ENCODE measurements at places on chromosomes 16 and 17.
A peak's percentile ranks its signal among the peaks of the same experiment; 100 is the strongest.

- DNase-seq: no peak
Measured at GRCh38 chr17:30920683-30921543, 832 bp upstream of the ADAP2 start.

GRCh38 chr17:72470121-72470705 is 349.4 kb downstream of the SOX9 start:
- DNase-seq: no peak

DNA sequence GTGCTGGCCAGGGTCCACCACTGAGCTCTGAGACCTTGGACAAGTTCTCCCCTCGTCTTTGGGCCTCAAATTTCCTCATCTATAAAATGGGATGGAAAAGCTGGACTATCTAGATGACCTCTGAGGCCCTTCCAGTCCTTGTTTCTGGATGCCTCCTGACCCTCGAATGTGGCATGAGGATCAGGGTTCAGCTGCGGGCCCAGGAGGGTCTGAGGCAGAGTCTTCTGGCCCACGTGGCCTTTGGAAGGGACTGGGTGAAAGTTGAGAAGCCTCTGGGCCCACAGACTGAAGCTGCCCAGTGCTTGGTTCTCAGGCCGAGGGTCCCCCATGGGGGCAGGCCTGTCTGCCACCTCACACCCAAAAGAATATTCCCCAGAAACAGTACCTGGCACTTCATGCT is 16.9 kb upstream of the MRPS23 start:
- no peak for DNase-seq

DNA sequence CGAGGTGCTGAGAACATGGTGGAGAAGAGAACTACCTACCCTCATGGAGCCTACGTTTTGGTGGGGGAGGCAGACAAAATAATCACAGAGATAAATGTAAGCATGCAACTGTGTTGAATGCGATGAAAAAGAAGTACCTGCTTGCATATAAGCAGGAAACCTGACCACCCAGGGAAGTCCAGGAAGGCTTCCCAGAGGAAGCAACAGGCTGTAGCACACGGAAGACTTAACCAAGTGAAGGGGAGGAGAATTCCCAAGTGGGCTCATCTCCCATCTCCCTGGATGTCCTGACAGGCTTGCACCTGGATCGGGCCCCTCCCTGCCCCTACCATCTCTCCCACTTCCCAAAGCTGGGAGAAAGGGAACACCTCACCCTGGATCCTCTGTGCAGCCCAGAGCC is 2.0 kb downstream of the SCRN2 start:
- DNase-seq: no peak

DNA sequence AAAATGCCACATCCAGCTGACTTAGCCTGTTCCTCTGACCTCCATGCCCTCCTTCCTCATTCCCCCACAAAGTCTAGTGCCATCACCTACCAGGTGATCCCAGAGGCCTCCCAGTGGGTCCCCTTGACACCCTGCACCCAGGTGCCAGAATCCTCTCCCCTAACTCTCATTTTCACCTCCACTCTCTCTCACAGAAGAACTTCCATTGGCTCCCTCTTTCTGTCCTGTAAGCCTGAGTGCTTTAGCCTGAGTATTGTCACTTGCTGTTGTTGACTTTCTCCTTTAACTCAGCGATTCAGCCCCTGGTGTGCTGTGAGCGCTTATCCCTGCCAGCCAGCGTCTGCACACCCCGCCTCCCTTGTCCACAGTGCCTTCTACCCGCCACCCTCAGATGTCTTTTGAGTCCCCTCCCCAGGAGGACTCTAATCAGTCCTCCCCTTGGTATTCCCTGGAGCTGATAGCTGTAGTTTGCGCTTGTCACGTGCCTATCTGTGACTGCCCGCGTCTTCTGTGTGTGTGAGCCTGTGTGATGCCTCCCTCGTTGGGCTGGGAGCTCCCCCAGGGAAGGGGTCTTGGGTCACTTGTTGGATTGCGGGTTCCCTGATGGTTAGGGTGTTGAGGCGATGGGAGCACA is 31.9 kb downstream of the ARHGAP23 start:
- DNase-seq: no peak

DNA sequence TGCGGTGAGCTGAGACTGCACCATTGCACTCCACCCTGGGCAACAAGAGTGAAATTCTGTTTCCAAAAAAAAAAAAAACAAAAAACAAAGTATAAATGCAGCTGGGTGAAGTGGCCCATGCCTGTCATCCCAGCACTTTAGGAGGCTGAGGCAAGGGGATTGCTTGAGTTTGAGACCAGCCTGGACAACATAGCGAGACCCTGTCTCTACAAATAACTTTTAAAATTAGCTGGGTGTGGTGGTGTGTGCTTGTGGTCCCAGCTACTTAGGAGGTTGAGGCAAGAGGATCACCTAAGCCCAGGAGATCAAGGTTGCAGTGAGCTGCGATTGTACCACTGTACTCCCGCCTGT is 10.1 kb upstream of the STX4 start:
- no peak for DNase-seq

GRCh38 chr16:48556913-48557351 is 53.0 kb downstream of the N4BP1 start:
- DNase-seq: peak; percentile 21

GRCh38 chr16:57508035-57508425 is 21.7 kb upstream of the DOK4 start:
- no peak for DNase-seq

GRCh38 chr17:33210285-33210684 is 82.8 kb downstream of the ASIC2 start:
- DNase-seq: no peak

GRCh38 chr17:6426356-6427101 is 8.4 kb downstream of the AIPL1 start:
- no peak for DNase-seq

DNA sequence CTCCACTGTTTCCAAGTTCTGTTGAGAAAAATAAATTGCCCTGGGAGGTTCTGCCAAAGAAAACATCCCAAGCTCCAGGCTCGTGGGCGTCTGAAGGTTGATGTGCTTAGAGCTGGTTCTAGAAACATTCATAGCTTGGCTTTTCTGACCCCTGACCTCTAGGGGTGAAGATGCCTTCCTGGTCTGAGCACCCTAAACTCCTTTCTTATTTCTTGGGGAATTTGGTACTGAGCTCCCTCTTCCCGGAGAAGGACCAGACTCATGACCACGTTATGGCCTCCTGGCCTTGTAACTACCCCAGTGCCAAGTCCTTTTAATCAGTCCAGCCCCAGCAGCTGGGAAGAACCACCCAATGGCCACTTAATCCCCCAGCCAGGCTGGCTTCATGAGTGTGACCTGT is 66.4 kb downstream of the MYH11 start:
- DNase-seq: no peak

GRCh38 chr17:42709561-42709960 is 27.2 kb downstream of the CNTNAP1 start:
- no peak for DNase-seq

DNA sequence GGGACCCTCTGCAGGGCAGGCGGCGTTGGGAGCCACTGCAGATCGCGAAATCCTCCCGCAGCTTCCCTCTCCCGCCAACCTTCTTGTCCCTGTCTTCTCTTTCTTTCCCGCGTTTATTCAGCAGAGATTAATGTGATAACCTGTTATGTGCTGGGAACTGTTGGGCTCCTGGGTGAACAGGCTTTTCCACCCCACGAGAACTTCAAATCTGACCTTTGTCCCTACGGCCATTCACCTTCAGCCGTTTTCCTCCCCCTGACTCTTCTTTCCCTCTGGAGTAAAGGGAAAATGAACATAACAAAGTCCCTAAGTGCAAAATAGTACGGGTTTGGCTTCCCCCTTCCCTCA is 15.2 kb upstream of the KPNA2 start:
- DNase-seq: no peak

- no peak for DNase-seq
Measured at GRCh38 chr17:50830994-50831393, 4.4 kb upstream of the WFIKKN2 start.

DNA sequence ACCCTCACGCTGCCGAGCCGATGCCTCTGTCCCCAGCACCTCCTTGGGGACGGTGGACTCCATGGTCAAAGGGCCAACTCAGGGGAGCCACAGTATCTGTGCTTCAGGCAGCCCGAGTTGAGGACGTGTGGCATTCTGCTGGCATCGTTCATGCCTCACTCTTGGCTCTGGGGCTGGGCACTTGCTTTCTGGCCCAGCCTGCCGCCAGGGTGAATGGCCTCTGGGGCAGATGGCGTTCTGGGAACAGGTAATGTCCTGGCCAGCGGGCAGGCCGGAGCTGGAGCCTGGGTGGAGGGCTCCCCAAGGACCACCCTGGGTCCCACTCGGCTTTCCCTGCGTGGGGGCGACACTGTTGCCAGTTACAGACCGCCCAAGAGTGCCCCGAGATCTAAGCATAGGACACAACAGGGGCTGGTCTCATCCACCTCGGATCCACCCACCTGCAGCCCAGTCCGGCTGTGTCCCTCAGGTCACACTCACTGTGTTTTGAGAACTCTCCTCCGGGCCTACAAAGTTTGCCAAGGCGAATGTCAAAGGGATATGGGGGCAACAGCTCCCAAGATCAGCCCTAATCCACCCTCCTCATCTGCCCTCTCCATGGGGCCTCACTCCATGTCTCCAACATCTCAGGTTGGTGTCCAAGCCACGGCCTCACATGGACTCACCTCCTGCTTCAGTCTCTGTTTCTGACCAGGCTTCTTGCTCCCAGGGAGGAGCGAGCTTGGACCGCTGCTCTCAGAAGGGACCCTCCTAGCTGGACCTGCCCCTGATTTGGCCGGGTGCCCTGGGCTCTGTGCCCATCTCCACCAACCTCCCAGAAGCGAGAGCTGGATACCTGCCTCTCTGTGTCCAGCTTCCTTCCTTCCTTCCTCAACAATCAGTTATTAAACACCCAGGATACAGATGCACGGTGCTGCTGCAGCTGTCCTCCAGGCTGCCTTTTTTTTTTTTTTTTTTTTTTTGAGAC is 60.8 kb downstream of the TMEM235 start:
- DNase-seq: no peak

DNA sequence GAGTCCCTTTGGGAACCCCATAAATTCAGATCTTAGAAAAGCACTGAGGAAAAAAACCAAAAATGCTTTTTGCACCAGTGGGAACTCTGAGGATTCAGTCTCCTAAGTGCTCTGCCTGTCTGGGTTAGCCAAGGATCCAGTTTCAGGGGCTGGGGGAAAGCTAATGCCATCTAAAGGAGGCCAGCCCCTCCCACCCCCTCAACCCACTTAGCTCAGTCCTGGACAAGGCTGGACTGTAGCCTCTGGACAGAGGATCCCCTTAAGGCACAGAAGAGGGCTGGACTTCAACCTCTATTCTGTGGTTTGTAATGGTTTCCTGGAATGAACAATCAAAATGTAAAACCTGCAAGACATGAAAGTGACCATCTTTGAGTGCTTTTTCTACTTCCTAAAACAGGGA is 356.1 kb upstream of the ZFHX3 start:
- no peak for DNase-seq

DNA sequence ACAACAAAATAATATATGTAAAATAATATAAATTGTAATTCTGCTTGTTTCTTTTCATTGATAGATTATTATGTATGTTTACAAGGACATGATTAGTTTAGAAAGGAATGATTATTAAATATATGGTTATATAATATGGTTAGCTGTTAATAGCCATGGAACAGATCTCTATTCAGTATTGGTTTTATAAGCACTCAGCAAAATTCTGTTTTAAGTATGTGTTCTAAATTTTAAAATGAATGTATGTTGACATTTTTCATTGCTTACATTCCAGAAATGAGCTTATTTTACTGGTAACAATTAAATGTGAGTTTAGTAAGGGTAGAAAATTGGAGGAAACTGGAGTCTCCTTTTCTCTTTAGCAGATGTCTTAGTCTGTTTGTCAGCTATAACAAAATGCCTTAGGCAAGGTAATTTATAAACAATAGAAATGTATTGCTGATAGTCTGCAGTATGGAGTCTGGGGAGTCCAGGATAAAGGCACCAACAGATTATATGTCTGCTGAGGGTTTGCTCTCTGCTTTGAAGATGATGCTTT is 45.4 kb downstream of the NFAT5 start:
- DNase-seq: no peak

- DNase-seq: no peak
Measured at GRCh38 chr16:67518676-67519075, 10.0 kb upstream of the RIPOR1 start.

DNA sequence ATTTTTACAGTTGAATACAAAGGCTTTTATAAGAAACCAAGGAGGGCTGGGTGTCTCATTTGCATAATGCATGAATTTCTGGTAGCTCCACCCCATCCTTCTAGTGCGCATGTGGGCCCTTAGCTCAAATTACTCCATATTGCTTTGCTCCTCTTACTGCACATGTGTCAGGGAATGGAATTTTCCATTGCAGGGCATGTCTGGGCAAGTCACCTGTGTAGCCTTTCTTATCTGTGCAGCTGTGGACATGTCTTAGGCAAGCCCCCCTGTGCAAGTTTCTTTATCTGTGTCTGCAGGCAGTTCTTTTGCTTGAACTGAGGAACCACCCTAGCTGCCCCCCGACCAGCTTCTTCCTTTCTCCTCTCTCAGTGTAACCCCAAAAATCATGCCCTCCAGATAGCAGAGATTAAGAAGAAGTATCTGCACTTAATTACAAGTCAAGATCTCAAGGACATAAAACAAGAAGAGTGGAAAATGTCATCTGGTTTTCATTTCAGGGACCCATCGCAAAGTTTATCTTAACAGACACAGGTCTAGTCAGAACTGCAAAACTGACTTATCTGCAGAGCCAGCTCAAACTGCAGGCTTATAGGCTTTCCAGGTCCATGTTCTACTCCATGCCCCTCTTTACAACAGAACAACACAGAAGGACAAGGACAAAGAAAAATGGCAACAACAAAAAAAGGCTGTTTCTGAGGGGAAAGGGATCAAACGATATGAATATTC is 137.9 kb upstream of the HS3ST4 start:
- DNase-seq: no peak

DNA sequence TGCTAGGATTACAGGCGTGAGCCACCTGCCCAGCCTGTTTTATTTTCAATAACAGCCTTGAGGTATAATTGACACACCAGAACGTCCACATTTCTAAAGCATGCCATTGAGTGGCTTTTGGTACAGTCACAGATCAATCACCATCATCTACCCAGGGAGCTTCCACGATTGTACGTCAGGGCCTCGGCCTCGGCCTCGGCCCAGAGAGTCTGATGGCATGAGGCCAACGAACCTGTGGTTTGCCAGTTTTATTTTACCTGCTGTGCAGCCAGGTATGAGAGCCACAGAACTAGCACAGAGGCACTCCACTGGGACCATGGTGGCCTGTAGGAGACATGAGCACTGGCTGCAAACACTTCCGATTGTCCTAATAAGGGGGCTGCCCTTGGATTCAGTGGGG is 8.3 kb downstream of the UBALD1 start:
- DNase-seq: no peak

DNA sequence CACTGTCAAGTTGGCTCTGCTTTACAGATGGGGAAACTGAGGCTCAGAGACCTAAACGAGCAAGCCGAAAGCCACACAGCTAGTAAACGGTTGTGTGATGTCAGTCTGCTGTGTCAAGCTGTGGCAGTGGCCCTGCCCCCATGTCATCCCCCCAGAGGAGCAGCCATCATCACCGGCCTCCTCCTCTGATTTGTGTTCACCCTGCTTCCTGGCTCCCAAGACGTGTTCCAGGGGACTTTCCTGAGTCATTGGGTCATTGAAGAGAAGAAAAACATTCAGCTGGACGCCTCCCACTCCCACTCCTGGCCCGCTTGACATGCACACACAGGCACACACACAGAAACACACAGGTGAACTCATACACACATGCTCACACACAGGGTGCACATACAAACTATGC is 54.0 kb upstream of the CIBAR2 start:
- no peak for DNase-seq
